Stimulated activated CD8-positive, alpha-beta memory T cell treated with anti-CD3 and anti-CD28 coated beads, Interleukin-7, amount 100 ng/mL, for 1 hour (primary cell): ENCODE measurements at places on chromosomes 12 and 14.

- DNase-seq: no peak
Measured at GRCh38 chr12:13376610-13377373, 180.3 kb downstream of the EMP1 start.

- DNase-seq: no peak
Measured at GRCh38 chr12:10960211-10960610, 21.1 kb upstream of the TAS2R14 start.

- no peak for DNase-seq
Measured at GRCh38 chr14:61656341-61656740, 39.0 kb upstream of the HIF1A start.

- DNase-seq: no peak
Measured at GRCh38 chr14:96821501-96821900, 24.3 kb downstream of the VRK1 start.

GRCh38 chr14:72863216-72864006 lies 30.5 kb downstream of the DPF3 start:
- DNase-seq: no peak

DNA sequence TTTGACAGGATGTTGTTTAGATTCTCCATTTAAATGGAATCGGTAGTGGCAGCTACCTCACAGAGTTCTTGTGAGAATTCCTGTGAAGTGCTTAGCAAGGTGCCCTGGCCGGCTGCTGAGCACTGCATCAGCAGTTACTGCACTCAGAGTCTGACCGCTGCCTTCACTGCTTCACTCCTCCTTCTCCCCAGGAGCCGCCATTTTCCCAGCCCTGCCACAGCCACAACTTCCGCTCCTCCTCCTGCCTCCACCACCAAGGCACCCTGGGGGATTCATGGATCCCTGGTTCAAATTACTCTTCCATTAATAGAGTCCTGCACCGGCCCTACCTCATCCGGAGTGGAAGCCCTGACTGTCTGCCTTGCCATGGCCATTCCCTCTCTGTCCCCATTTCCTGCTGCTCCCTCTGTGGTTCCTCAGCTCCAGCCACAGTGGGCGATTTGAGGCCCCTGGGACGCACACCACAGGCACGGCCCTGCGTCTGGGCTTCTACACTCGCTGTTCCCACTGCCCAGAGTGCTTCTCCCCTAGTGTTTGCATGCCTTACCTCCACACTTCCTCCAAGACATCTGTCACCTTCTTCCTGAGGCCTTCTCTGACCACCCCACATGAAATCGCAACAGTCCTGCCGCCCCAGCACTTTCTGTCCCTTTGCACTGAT lies 210.3 kb downstream of the IPO8 start:
- no peak for DNase-seq

- no peak for DNase-seq
Measured at GRCh38 chr14:98269533-98269932, 1002.5 kb downstream of the BCL11B start.

DNA sequence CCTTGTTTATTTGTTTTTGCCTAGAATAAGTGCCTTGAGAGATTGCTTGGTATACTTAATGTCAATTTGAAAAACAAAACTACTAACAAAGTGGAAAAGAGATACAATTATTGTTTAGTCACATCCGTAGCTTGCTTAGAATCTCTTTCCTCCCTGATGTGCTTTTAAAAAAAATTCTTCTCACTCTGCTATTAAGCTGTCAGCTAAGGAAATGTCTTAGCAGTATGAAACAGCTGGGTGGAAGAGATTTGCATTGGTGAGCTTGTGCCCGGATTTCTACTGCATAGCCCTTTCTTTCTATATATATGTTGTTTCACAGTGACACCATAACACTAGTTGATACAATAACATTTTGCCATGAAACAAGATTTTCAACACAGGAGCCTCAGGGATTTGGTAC lies 229.4 kb upstream of the RGS6 start:
- DNase-seq: no peak

DNA sequence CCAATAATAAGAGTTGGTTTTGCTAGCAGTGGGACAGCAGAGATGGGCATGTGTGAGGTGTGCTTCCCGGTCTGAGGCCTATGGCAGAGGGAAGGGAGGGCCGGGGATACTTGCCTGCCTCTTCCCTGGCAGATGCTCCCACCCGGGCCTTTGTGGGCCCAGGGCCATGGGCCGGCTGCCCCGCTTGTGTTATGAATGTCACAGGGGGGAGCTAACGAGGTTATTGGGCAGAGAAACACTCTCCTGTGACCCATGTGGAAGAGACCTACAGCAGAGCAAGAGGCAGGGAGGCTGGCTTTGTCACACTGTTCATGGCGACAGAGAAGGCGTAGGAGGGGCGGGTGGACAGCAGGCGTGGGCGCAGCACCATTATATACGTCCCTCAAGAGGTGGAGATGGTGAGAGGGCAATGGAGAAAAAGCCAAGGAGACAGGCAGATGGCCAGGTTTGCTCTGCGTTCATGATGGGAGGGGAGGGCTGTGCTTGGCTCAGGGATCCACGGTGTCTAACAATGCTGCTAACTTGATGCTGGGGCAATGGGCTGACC lies 13.3 kb downstream of the CCND2 start:
- no peak for DNase-seq

DNA sequence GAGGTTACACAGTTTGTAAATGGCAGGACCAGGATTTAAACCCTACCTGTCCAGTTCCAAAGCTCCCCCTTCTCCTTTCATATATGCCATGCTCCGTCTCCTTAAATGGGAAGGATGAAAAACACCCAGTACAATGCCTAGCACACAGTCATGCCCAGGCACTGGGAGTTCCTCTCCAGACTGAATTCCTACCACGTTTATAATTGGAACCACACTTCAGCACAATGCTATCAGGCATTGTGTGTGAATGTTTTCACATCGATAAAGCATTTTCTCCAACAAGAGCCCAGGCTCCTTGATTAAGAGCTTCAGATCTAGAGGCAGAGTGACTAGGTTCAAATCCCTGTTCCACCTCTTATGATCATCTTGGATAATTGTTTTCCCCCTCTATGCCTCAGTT lies 2.7 kb upstream of the NUAK1 start:
- no peak for DNase-seq

DNA sequence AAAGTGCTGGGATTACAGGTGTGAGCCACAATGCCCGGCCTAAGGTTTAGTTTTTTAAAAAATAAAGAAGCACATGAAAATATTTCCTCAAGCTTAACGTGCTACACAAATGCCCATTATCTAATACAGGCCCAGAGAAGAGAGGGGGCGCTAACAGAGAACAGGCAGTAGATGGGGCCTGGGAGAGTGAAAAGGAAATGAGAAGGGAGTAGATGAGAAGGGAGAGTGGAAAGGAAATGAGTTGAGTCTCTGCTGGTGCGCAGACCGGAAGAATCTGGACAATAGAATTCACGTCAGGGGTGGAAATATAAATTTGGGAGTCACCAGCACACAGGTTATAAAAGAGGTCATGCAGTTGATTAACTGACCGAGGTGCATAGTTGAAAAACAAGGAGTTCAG lies 10.7 kb downstream of the PXN start:
- no peak for DNase-seq

- no peak for DNase-seq
Measured at GRCh38 chr12:116639765-116640164, 80.6 kb downstream of the MAP1LC3B2 start.

DNA sequence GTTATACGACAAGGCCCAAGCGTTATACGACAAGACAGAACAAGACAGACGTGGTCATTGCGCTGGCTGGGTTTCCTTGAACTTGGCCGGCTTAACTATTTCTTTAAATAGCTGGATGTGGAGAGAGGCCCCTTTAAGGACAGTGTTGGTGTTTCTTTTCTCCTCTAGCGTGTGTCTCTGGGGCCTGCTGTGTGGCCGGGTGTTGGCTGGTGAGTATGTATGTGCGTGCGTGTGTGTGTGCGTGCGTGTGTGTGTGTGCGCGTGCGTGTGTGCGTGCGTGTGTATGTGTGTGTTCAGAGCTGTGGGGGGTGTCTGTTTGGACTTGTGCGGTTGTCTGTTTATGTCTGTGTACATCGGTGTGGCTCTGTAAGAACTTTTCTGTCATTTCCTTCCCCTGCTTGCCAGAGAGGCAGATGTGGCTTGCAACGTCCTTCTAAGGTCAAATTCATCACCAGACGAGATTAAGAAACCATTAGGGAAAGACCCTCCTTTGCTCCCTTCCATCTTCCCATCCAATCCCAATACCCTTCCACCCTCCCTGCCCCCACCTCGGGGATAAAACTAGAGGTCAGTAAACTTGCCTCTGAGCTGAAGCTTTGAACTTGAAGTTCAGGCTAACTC lies 78.6 kb upstream of the TBX3 start:
- no peak for DNase-seq

DNA sequence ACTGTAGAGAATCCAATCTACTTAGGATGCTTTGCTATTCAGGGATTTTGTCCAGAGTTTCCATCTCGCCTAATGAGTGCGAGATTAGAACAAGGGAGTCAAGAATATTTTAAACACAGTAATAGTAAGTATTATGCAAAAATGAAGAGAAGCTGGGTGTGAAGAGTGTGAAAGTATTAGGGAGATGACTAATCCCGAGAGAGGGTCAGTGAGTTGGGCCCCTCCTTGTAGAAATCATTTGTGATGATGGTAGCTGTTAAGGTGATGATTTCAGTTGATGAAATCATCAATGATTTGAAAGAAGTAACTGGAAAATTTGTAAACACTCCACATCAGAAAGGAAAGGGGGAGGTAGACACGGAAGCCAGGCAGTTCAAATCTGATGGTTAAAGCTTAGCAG lies 478.9 kb upstream of the MGAT4C start:
- no peak for DNase-seq

GRCh38 chr12:57765003-57765697 lies 1.7 kb downstream of the CYP27B1 start:
- no peak for DNase-seq

GRCh38 chr12:126950266-126950665 lies 1316.7 kb upstream of the TMEM132C start:
- DNase-seq: no peak

- DNase-seq: no peak
Measured at GRCh38 chr14:35412272-35413056, 7.9 kb upstream of the NFKBIA start.

DNA sequence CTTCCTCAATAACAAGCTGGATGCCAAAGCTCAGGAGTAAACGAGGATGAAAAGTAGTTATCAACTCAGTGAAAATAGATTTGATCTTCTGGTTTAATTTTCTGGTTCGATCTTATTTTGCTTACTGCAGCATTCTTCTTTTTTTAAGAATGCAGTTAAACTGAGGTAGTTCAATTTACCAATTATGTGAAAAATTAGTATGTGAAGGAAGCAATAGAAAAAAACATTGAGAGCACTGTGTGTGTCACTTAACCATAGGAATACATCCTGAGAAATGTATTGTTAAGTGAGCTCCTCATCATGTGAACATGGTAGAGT lies 111.4 kb upstream of the TSPAN8 start:
- DNase-seq: no peak

- no peak for DNase-seq
Measured at GRCh38 chr12:78057075-78057474, 226.4 kb downstream of the NAV3 start.

DNA sequence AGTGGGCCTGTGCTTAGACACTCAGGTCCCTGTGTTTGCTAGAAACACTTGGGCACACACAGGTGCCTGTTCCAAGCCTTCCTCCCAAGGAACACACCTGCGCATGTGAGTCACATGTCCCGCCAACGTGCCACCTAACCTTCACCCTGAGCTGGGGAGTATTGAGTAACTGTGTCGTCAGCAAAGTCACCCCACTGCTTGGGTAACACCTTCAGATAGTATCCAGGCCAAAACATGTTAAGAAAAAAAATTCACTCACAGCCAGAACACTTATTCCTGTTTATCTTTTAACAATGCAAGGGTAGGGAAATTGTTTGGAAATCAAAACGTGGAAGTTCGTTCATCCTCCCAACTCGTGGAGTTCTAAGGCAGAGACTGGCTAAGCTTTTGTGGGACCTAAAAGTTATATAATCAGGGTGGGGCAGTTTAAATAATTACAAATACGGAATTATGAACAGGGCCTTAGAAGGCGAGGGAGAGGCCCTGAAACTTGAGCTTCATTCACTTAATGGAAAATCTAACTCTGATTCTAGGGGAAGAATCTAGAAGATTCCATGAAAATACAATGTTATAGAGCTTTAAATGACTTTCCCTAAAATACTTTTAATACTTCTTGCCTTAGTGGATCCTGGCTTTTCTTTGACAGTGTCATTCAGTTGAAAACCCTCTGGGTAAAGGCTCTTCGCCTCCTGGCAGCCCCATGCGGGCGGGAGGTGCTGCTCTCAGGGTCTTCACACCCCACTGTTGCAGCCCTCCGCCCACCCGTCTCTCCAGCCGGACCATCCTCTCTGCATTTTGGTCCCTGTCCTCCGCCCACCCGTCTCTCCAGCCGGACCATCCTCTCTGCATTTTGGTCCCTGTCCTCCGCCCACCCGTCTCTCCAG lies 30.3 kb upstream of the ADIPOR2 start:
- no peak for DNase-seq

DNA sequence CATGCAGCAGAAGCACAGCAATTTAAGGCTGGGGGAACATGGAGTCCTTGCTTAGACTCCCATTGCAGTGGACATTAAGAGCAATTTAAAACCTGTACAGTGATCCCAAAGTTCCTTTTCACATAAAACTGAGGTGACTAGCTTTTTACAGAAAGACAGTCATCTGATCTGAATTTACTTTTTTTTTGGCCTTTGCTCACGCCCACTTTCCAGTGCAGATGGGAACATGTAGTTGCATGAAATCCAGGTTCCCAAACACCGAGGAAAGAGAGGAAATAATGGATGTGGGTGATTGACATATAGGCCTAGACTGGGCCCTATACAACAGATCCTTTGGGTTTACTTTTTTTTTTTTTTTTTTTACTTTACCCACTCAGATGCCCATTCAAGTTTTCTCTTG lies 126.4 kb upstream of the PTPRB start:
- DNase-seq: no peak

- DNase-seq: no peak
Measured at GRCh38 chr12:58509116-58509885, 411.0 kb downstream of the LRIG3 start.

GRCh38 chr12:77577791-77578190 lies 252.9 kb upstream of the NAV3 start:
- no peak for DNase-seq

DNA sequence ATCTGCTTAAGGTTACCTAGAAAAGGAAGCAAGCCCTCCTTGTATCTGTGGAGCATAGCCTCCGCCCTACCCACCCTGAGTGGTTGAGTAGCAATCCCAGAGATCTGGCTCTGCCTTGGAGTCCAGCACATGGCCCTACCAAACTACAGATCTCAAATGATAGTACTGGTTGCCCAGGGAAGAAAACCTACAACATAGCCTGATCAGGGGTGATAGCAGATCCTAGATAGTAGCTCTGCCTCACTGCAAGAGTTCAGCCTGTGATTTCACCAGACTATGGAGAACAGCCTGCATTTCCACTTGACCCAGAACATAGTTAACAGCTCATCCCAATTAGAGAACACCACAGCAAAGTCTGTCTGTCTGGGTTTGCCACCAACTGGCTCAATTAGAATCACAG lies 279.5 kb downstream of the ETNK1 start:
- no peak for DNase-seq

- DNase-seq: no peak
Measured at GRCh38 chr12:7060353-7060954, at the start of gene C1S. Gene C1S, plus strand, starts transcription at chr12:7060718. Its CDS starts 1,195 bp downstream, at chr12:7061913.
